ENCODE measurements at places on chromosomes 11 and 22.

- no peak for DNase-seq
Measured at GRCh38 chr11:72876147-72876546, 61.9 kb downstream of the ATG16L2 start.

GRCh38 chr11:70024773-70025045 is 53.4 kb upstream of the ANO1 start:
- no peak for DNase-seq

GRCh38 chr11:128532572-128533091 is 54.7 kb downstream of the ETS1 start:
- DNase-seq = no peak

- no peak for DNase-seq
Measured at GRCh38 chr11:32511926-32512325, 71.7 kb upstream of the EIF3M start.

- DNase-seq = no peak
Measured at GRCh38 chr11:82832983-82833382, 67.2 kb downstream of the PRCP start.
